ENCODE measurements at places on chromosomes 2 and 18. TPM values are rescaled to one million over a fixed set of nuclear protein-coding genes. Genes with fewer than 3 reads are reported as not detected.

- peak; percentile 37 for DNase-seq
Measured at GRCh38 chr18:44602845-44603244, 77.8 kb upstream of the SETBP1 start.

- DNase-seq, result no peak
Measured at GRCh38 chr2:136239079-136239685, 121.2 kb upstream of the CXCR4 start.

- no peak for DNase-seq
Measured at GRCh38 chr2:15662026-15662425, 70.4 kb downstream of the DDX1 start.

GRCh38 chr2:157559061-157559460 lies 69.6 kb downstream of the ACVR1C start:
- peak; percentile 20 for DNase-seq

The ADAM23 gene
- 2.7 TPM for polyA plus RNA-seq

The NEUROD1 gene
- polyA plus RNA-seq, result not detected

The ACTR3 gene
- polyA plus RNA-seq, result 479 TPM
